Foreskin keratinocyte (primary cell): ENCODE measurements at places on chromosomes 4 and X.
A peak's percentile ranks its signal among the peaks of the same experiment; 100 is the strongest.

- no peak for DNase-seq
These were observed 90.0 kb downstream of the AREG start for GRCh38 chr4:74534936-74535335.

DNA sequence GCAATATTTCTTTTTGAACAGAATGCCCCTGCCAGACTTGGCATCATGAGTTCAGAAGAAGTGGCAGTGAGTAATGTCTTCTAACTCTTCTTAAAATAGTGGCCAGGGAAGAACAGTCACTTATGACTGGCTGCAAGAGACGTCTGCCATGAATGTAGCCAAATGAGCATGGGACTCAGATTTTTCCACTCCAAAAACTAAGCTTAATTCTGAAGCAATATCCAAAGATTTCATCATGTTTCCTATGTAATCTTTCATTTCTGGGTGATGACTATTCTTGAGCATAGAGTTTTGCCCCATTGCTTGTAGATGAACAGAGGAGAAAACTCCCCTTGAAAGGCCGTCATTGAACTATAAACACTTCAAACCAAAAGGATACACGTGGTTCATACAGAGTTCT is 11.8 kb downstream of the AMBN start:
- no peak for DNase-seq

DNA sequence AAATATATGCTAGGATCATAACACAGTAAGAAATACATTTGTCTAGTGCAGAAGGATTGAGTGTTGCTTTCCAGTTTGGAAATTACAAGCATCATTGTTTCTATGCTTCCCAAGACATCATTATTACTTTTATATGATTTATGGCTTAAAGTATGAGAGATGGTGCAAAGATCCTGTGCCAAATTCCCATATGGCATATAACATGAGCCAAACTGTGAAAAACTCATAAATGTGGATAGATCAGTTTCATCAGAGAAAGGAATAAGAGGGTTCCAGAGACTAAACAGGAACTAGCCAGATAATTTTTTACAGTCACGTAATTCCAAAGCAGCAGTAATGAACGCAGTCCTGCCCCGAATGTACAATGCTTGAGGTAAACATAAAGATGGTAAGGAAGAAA is 126.3 kb downstream of the PRDM5 start:
- DNase-seq, result no peak

DNA sequence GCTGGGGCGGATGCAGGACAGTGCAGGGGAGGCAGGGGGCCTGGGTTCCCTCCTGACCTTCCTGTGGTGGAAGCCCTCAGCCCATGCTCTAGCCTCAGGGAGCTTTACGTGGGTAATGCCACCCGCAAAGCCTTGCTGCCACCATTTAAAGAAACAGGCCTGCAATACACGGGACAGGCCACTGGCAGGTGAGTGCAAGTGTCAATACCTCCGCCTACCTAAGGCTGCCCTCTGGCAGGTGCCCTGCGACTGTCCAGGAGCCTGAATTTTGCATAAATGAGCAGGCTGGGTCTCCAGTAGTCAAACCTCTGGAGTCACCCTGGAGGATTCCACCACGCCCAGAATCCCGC is 5.9 kb downstream of the CRMP1 start:
- no peak for DNase-seq

DNA sequence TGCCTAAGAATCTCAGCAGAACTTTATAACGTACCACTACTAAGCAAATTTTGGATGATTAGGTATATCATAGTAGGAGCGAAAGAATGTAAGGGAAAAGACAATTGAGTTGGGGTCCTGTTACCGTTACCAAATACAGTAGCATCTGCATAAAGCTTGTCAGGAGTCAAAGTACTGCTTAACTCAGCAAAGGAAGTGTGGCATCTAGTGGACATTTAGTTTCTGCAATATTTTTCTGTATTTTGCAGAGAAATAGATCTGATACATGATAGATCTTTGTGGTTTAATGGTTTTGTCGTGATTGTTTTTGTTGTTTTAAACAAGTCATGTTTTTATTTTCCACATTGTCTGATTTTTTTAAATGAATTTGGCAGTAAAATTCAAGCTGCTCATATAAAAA is 81.0 kb upstream of the SMARCAD1 start:
- no peak for DNase-seq

DNA sequence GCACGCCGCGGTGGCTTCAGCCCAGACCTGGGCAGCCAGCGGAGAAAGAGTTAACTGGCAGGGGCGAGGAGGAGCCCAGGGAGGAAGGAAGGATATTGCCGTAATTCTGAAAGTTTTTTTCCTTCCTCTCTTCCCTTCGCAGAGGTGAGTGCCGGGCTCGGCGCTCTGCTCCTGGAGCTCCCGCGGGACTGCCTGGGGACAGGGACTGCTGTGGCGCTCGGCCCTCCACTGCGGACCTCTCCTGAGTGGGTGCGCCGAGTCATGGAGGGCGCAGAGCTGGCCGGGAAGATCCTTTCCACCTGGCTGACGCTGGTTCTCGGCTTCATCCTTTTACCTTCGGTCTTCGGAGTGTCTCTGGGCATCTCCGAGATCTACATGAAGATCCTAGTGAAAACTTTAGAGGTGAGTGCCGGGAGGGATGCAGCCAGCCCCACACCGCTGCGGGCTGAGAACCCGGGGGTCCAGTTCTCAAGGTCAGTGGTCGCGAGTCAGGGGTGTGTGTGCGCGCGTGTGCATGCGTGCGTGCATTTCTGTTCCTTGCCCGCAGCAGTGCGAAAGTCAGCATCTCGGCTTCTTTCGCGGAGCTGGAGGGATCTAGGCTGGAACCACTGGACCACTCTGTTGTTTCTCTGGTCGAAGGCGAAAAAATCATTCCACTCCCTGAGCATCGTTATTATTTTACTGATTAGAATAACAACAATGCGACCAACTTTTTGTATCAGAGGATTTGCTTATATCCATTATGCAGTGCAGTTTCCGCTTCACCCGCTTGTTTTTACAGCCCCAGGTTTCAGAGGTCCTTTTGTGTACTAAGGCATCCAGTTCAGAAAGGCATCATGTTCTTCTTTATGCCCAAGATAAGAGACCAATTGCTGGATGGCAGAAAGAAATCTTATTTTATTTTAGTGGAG is 709 bp downstream of the GPAT3 start:
- no peak for DNase-seq

- no peak for DNase-seq
These were observed 26.5 kb upstream of the SORCS2 start for GRCh38 chr4:7165874-7166201.

DNA sequence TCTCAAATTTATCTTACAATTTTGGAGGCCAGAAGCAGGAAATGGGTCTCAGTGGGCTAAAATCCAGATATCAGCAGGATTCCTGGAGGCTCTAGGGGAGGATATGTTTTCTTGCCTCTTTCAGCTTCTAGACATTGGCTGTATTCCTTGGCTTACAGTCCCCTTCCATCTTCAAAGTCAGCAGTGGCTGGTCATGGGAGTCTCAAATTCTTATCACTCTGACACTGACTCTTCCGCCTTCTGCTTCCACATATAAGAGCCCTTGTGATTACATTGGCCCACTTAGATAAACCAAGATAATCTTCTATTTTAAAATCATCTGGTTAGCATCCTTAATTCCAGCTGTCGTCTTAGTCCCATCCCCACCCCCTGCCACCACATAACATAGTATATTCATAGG is 113.0 kb downstream of the PCDH7 start:
- no peak for DNase-seq

DNA sequence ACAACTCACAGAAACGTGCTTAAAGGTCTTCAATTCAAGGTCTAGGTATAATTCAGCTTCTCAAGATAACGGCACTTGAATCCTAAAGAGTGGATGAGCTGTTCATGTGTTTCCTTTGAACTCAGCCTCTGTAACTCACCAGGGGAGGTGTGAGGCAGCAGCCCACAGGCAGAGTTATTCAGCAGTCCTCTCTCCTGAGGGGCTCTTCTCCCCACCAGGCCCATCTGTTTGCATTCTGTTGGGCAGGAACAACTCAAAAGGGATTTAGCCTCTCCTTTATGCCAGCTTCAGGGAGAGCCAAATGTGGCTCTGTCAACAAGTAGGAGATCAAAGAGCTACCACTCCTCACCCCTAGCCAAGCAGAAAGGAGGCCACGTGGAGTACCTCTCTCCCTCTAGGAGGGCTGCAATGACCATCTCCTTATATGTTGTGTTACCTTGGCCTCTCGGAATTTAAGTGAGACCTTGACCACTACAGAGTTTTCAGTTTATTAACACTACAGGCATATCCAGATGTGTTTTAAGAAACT is 151.2 kb downstream of the SPATA18 start:
- DNase-seq, result no peak

DNA sequence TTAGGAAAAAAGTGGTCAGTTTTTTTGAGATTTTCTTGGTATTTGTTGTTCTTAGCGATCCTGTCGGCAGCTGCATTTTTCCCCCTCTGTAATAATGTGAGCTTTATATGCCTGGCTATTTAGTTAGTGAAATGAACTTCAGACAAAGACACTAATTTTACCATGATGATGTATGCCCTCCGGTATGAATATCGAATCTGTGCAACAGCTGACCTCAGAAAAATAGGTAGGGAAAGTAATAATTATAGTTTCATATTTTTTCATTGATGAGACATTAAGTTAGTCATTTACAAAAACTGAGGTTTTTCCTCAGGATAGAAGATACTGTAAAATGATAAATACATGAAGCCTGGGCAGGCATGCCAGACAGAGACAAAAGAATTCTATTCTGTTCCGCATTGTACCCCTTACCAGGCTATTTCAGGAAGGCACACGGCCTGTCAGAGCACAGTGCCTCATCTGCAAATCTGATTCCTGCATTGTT is 155.8 kb downstream of the SHROOM3 start:
- DNase-seq, result no peak

- peak; percentile 94 for DNase-seq
These were observed 34.5 kb upstream of the RAB33B start for GRCh38 chr4:139419388-139419914.

DNA sequence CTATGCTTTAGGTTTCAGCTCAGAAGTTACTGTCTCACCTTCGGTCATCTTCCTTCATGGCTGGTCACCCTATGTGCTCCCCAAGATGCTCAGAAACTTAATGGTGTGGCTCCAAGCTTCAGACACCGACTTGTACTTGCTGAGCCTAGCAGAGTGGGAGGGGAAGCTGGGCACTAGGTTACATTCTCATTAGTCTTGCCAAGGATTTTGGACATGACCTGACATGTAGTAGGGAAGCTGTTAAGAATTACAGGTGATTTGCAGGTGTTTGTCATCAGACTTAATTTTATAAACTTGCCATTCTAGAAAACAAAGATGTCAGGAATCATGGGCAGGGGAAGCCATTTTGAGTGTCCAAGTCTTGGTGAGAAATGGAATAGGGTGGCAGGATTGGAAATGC is 72.4 kb downstream of the CCNG2 start:
- peak; percentile 66 for DNase-seq

DNA sequence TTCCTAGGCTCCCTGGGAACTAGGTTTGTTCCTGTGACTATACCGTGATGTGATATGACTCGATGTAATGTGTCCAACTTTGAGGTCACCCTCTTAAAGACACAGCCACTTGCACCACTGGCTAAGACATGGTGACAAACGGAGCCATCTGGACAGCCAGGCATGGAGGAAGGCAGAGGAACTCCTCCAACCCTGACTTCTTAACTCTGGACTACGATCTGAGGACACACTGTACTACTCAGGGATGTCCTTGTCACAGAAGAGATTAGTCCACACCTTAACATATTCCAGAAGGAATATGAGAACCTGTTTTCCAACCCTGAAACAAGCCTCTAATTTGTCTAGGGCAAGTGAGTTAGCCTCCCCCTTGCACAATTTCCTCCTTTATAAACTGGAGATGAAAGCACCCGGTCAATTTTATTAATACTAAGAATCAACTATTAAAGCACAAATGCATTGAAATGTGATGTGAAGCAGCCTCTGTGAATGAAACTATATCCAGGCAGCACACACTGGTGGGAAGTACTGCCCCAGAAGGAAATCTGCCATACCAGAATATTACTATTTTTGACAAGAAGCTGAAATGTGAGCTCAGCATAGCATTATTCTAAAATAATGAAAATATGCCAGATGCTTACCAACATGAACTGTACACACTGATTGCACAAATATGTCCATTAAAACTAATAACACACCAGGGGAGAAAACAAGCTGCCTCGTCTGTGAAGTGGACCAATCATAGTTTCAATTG is 47.3 kb downstream of the TSPAN5 start:
- no peak for DNase-seq

GRCh38 chr4:126233483-126233882 is 918.7 kb downstream of the FAT4 start:
- no peak for DNase-seq
